ENCODE measurements at places on chromosomes 4 and X.

DNA sequence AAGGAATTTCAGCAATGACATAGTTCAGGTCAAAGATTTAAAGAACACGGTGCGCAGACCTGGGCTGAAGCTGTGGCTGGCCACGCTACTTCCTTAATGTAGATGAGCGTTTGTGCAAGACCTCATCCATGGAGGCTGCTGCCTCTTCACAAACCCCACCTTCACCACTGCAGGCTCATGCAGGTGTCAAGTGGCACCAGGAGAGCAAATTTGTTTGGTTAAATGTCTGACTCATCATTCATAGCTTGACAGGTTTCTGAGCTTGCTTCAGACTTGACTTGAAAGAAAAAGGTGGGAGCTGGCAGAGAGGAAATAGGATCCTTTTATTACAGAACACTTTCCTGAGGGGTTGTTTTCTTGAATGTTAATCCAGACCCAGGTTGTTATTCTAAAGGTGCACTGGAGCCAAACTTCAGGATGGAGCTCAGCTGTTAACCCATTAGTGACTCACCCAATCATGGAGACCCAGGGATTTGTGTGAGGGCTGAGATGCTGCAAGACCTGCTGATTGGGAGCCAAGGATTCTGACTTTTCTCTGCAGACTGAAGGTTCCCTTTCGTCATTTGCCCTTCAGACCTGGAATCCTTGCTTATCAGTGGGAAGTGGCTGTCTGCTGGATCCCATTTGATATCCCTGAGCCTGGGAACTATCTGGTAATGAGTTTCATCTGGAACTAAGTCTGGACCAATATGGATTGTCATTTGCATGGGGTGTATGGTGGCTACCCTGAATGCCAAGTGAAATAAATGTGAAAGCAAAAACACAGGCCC is 315.3 kb downstream of the PTTG2 start:
- peaks cover 11% of the 10 kb centered on the region for H3K4me1 ChIP-seq
- no peaks in the 10 kb centered on the region for H3K36me3 ChIP-seq
- no peak for DNase-seq
- no peaks in the 10 kb centered on the region for H3K27me3 ChIP-seq
- H3K4me3 ChIP-seq = no peak overlapping the region
- H3K27ac ChIP-seq = no peak overlapping the region

- no peaks in the 10 kb centered on the region for H3K36me3 ChIP-seq
- no peak for DNase-seq
- no peak overlapping the region for H3K27ac ChIP-seq
- H3K4me3 ChIP-seq = no peak overlapping the region
Measured at GRCh38 chr4:13323921-13324320, 160.2 kb downstream of the RAB28 start.

GRCh38 chr4:70556856-70557255 is 35.2 kb upstream of the AMBN start:
- no peak overlapping the region for H3K4me3 ChIP-seq
- no peak overlapping the region for H3K27ac ChIP-seq
- no peaks in the 10 kb centered on the region for H3K27me3 ChIP-seq
- H3K36me3 ChIP-seq = no peaks in the 10 kb centered on the region
- H3K4me1 ChIP-seq = no peaks in the 10 kb centered on the region

DNA sequence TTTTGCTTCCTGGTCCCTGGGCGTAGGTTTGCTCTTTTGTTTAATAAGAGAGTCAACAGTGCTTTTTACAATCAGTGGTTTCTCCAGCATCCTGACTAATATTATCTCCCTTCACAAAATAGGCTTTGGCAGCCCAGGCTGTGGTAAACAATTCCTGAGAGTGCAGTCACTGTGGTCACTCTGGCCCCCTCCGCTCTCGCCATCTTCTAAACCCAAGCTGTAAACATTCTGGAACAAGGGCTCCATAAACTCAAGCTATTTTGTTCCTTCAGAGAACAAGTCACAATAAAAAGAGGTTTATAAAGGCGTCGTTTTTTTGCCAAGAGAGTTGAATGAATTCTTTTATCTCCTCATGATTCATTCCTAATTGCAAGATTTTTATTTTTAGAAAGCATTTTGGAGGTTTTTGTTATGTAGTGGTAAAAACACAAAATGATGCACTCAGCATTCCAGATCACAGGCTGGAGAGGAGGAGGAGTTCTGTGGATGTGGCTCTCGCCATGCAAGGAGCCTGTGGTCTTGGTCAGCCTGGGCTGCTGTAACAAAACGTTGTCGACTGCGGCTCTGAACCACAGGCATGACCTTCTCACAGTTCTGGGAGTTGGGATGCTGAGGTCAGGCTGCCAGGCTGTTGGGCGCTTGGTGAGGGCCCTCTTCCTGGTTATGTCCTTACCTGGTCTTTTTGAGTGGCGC is 486.4 kb upstream of the FAT1 start:
- H3K27me3 ChIP-seq = no peaks in the 10 kb centered on the region
- no peak for DNase-seq
- H3K4me1 ChIP-seq = no peaks in the 10 kb centered on the region
- no peaks in the 10 kb centered on the region for H3K36me3 ChIP-seq

DNA sequence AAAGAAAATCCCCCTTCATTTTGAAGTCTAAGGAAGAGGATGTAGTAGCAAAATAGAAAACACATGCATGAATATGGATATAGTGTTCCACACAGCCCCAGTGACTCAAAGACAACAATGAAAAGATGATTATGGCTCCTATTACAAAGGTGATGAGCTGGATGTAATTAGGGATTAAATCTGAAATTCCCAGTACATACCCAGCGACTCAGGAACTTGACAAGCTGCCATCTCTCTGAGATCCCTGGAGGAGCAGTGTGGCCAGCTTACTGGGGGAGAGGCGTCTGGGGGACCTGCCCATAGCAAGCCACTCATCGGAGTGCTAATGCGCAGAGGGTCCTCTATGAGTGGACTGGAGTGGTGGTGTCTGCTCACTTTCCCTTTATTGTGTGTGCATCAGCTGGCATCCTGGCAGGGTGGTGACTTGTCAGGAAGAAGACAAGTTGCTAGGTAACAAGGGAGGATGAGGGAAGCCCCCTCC is 42.7 kb upstream of the MGST2 start:
- no peak overlapping the region for H3K27ac ChIP-seq
- no peaks in the 10 kb centered on the region for H3K27me3 ChIP-seq
- DNase-seq = no peak
- no peaks in the 10 kb centered on the region for H3K4me1 ChIP-seq

DNA sequence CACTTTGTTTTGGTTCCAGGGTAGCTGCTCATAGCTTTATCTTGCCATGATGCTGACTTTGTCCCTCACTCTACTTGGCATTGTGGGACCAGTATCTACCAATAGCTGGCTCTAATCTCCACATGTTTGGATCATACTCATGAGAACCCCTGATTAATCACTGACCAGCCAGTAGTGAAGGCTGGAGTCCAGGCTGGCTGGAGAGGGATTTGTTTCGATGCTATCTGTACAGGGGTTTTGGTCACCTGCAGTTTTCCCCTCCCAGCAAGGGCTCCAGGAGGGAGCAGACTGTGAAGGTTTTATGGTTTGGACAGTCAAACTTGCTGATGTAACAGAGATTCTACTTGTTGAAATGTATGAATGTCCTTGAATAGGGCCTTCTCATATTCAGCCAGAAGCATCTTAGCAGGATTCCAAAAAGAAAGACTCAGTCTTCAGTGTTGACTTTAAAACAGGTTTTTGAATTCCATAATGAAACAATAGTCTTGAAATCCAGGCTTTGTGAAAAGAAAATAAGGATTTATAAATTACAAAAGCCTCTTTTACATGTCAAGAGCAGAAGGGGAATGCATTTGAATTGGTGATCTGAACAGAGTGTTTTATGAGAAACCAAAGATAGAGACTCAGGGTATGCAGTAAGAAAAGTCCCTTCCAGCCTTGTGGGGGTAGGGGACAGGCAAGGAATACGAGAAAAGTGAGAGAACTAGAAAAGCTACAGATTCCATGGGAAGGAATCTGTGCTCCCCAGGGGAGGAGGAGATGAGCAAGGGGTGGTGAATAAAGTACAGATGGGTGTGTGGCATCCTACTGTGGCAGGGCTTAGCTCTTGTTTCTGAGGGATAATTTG is 103.1 kb upstream of the SHISA3 start:
- no peaks in the 10 kb centered on the region for H3K4me1 ChIP-seq
- no peak overlapping the region for H3K27ac ChIP-seq
- no peaks in the 10 kb centered on the region for H3K27me3 ChIP-seq

- no peak overlapping the region for H3K27ac ChIP-seq
- no peaks in the 10 kb centered on the region for H3K27me3 ChIP-seq
- H3K4me3 ChIP-seq = no peak overlapping the region
- no peaks in the 10 kb centered on the region for H3K36me3 ChIP-seq
- peaks cover 2% of the 10 kb centered on the region for H3K4me1 ChIP-seq
Measured at GRCh38 chr4:48360285-48361011, 19.1 kb downstream of the SLAIN2 start.

DNA sequence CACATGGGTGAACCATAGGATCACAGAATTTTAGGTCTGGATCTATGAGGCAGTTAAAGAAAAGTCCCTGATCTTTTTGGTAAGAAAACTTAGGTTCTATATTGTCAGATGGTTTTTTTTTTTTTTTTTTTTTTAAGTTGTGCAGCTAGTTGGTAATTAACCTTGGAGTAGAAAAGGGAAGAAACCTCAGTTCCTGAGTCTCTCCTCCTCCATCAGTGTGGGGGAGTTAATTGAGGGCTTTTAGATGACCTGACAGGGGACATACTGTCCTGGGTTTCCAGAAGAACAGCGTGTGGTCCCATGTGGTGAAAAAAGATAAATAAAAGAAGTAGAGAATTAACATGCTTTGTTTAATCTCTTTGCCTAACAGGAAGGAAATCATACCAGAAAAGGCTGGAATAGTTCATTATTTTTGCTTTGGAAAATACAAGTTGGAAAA is 123.7 kb downstream of the ARHGAP10 start:
- H3K36me3 ChIP-seq = no peaks in the 10 kb centered on the region
- H3K4me3 ChIP-seq = no peak overlapping the region
- H3K4me1 ChIP-seq = peaks cover 91% of the 10 kb centered on the region
- peak overlapping the region; percentile 75 for H3K27ac ChIP-seq
- H3K27me3 ChIP-seq = no peaks in the 10 kb centered on the region

DNA sequence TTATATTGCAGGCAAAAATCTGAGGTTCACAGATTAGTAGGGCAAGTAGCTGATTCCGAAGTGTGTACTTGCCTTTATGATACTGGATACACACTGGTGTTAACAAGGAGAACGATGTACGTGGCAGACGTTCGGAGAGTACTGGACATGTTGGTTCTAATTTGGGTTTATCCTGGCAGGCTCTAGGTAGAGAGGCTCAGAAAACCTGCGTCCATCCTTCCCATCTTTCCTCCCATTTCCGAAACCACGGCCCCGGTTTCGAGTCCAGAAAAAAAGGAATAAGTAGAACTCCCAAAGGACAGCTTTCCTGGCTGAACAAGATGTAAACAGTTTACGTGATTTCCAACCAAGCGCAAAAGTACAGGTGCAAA is 351 bp upstream of the SLC30A9 start:
- H3K36me3 ChIP-seq = no peaks in the 10 kb centered on the region
- H3K4me3 ChIP-seq = peak overlapping the region; percentile 95
- no peak for DNase-seq
- H3K27ac ChIP-seq = peak overlapping the region; percentile 84
- no peaks in the 10 kb centered on the region for H3K27me3 ChIP-seq

DNA sequence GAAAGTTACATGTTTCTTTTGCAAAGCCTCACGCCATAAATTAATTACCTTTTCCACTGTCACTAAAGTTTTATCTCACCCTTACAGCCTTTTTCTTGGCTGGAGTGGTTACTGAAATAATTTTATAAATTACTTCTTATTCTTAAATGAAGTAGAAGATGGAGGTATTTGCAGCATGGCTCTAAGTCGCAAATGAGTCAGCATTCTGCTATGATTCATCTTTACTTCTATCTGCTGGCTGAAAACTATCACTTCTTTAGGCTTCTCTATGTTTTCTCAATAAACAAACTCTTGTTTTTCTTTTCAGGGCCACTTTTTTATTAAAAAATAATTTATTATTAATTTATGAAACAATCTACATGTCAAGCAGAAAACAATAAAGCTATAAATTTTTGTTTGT is 210.2 kb upstream of the GYPA start:
- no peak overlapping the region for H3K4me3 ChIP-seq
- no peaks in the 10 kb centered on the region for H3K36me3 ChIP-seq
- no peaks in the 10 kb centered on the region for H3K27me3 ChIP-seq
- no peak overlapping the region for H3K27ac ChIP-seq
- H3K4me1 ChIP-seq = no peaks in the 10 kb centered on the region
- DNase-seq = no peak

GRCh38 chr4:123343400-123344041 is 53.1 kb upstream of the SPRY1 start:
- no peak overlapping the region for H3K27ac ChIP-seq
- H3K27me3 ChIP-seq = no peaks in the 10 kb centered on the region
- H3K4me3 ChIP-seq = no peak overlapping the region
- H3K4me1 ChIP-seq = no peaks in the 10 kb centered on the region
- H3K36me3 ChIP-seq = no peaks in the 10 kb centered on the region

DNA sequence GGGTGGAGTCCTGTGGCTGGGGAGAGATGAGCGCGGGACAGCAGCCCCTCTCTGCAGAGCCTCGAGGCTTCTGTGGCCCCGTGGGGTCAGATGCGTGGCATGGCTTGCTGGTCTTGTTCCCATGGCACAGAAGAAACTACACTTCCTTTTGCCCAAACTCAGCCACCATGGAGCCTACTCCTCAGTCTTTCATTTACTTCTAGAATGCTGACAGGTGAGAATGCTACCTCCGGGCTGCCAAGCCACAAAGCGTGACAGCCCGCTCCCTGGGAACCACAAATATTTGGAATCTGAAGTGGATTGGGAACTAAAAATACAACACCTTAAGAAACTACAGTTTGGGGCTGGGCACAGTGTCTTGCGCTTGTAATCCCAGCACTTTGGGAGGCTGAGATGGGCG is 98.0 kb downstream of the TRAPPC11 start:
- peaks cover 16% of the 10 kb centered on the region for H3K27me3 ChIP-seq
- H3K4me1 ChIP-seq = no peaks in the 10 kb centered on the region
- no peak overlapping the region for H3K4me3 ChIP-seq

GRCh38 chrX:109775386-109775785 is 42.3 kb upstream of the ACSL4 start:
- H3K27me3 ChIP-seq = no peaks in the 10 kb centered on the region
- no peaks in the 10 kb centered on the region for H3K4me1 ChIP-seq
- H3K27ac ChIP-seq = no peak overlapping the region
- H3K36me3 ChIP-seq = no peaks in the 10 kb centered on the region
- no peak for DNase-seq

DNA sequence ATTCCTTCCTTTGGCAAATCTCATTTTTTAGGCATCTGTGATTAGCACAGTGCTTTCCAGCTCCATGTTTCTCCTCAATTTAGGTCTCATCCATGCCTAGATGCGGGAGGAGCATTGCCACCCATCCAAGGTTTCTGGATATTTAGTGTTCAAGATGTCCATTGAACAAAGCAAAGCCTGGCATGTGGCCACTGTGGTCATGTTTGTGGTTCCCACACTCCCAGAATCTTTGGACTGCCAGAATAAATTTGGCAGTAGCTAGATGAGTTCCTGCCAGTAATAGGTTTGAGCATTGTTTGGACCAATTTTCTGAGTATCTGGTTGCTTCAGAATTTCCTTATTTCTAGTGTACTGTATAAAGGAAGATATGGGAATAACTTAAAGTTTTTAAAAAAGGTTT is 1124.1 kb downstream of the ADGRL3 start:
- no peak for DNase-seq
- H3K27ac ChIP-seq = no peak overlapping the region
- no peaks in the 10 kb centered on the region for H3K4me1 ChIP-seq
- H3K4me3 ChIP-seq = no peak overlapping the region
- no peaks in the 10 kb centered on the region for H3K36me3 ChIP-seq
